Stomach (tissue), 19 donors: ENCODE measurements at places on chromosomes 3 and 15. TPM values are rescaled to one million over a fixed set of nuclear protein-coding genes. Genes with fewer than 3 reads are reported as not detected.

The MASP1 gene
- total RNA-seq, result not detected

DNA sequence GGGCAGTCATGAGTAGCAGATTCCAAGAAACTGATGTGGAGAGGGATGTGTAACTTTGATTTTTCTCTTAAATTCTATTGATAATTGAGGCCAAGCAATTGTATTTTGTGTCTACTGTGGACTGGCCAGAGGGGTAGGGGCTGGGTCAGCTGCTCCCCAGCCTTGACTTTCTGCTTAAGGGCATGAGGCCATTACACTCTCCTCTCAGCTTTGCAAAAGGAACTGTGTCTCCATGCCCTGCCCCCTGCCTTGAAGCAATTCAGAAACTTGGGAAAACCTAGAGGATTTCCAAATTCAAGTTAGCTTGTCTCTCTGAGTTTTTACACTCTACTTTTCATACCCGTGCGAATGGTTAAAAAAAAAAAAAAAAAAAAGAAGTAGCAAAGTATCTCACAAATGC is 38.6 kb downstream of the ONECUT1 start:
- peaks cover 30% of the 10 kb centered on the region for H3K27me3 ChIP-seq
- H3K4me3 ChIP-seq, result no peak overlapping the region
- no peak for DNase-seq
- no peak overlapping the region for H3K27ac ChIP-seq

- H3K27ac ChIP-seq, result peak overlapping the region; percentile 98
- H3K36me3 ChIP-seq, result no peaks in the 10 kb centered on the region
- H3K4me3 ChIP-seq, result no peak overlapping the region
- peaks cover 19% of the 10 kb centered on the region for H3K4me1 ChIP-seq
These were observed 5.2 kb upstream of the SIN3A start for GRCh38 chr15:75456710-75457109.

GRCh38 chr3:32316319-32316718 is 75.3 kb upstream of the CMTM7 start:
- no peak overlapping the region for H3K4me3 ChIP-seq
- DNase-seq, result no peak
- peaks cover 9% of the 10 kb centered on the region for H3K4me1 ChIP-seq
- no peaks in the 10 kb centered on the region for H3K36me3 ChIP-seq
- no peak overlapping the region for H3K27ac ChIP-seq
- no peaks in the 10 kb centered on the region for H3K27me3 ChIP-seq

The GPX1 gene
- total RNA-seq, result 58.4 TPM

The TMEM108 gene
- total RNA-seq, result 0.92 TPM
